D721Med (cell line): ENCODE measurements at places on chromosomes 4 and X.
A peak's percentile ranks its signal among the peaks of the same experiment; 100 is the strongest.

GRCh38 chrX:104712515-104712914 lies 146.5 kb downstream of the IL1RAPL2 start:
- no peak for DNase-seq

DNA sequence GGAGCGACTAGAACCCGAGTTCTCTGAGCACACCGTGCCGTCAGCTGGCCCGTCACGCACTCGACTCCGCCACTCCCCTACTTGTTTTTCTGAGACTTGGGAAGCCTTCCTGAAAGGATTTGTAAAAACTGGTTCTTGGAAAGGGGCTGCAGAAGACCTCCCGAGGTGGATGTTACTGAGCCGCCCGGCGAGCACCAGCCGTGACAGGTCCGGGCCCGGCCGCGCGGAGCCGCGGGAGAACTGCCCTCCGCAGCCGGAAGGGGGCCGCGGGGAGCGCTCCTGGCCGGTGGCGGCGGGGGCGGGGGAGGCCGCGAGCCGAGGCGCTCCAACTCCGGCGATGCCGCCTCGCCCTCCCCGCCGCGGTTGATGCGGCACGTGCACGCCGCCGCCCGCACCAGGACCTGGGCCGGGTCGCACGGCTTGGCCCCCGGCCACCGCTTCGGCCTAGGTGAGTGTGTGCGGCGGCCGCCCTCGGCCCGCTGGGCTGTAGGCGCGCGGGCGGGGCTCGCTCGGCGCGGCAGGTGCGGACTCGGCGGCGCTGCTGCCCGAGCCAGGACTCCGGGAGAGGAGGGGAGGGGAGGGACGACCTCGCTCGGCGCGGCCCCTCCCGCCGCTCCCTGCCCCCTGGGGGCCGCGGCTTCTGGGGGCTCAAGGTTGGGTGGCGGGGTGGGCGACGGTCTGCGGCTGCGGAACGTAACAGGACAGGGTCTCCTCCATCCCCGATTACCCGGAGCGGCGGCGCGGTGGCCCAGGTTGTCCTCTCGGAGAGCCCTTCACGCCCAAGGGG lies 1.7 kb downstream of the SPRY1 start:
- peak; percentile 25 for DNase-seq

GRCh38 chrX:43679778-43680177 lies 23.7 kb downstream of the MAOA start:
- no peak for DNase-seq

- no peak for DNase-seq
Observed at GRCh38 chrX:123817288-123817894, 42.5 kb upstream of the XIAP start.

DNA sequence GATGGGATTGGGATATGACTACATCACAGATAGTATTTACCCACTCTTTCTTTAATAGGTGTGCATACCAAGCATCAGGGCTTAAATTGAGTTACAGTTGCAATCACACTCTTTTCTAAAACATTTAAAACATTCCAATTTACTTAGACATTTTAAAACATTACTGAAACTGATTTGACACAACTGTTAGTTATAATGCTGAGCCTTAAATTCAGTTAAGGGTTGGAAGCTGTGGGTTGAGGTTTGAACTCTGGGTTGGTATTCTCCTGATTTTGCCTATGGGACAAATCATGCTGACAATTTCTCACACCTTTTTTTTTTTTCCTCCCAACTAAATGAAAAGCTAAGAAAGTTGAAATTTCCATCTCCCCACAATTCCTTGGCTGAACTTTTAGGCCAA lies 16.3 kb downstream of the SLIT2 start:
- no peak for DNase-seq

DNA sequence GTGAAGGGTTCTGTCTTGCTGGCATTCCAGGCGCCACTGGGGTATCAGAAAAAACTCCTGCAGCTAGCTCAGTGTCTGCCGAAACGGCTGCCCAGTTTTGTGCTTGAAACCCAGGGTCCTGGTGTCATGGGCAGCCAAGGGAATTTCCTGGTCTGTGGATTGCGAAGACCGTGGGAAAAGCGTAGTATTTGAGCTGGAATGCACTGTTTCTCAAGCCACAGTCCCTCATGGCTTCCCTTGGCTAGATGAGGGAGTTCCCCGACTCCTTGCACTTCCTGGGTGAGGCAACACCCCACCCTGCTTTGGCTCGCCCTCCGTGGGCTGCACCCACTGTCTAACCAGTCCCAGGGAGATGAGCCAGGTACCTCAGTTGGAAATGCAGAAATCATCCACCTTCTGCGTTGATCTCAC lies 40.1 kb downstream of the NOP14 start:
- no peak for DNase-seq

DNA sequence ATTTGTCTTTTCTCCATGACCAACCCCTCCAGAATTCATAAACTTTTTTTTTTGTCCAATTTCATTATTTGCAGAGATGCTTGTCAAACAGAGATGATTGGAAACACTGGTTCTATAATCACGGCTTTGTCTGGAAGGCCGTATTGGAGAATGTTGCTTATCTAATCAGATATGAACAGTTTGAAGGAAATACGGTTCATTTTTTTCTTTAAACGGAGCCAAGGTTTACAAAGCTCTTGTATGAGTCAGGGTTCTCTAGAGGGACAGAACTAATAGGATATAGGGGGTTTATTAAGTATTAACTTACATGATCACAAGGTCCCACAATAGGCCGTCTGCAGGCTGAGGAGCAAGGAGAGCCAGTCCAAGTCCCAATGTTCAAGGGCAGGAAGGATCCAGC lies 1415.8 kb downstream of the C4orf33 start:
- no peak for DNase-seq

- no peak for DNase-seq
Observed at GRCh38 chr4:189656641-189657040, 284.0 kb upstream of the FRG1 start.

DNA sequence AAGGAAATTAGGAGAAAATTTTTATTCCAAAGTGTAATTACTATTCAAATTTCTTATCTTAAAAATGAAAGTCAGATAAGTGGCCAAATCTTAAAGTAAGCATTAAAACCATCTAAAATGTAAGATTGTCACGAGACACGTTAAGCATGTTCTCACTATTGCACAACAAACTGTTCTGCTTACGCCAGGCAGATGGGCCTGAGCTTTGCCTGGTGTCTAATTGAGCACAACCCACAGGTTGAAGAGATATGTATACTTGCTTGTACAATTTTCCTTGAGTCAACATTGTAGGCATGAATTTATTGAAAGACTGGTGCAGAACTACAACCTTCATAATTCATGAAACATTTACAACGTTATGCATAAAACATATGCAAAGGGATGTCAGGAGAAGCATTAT lies 3.9 kb downstream of the RNF128 start:
- DNase-seq: no peak

DNA sequence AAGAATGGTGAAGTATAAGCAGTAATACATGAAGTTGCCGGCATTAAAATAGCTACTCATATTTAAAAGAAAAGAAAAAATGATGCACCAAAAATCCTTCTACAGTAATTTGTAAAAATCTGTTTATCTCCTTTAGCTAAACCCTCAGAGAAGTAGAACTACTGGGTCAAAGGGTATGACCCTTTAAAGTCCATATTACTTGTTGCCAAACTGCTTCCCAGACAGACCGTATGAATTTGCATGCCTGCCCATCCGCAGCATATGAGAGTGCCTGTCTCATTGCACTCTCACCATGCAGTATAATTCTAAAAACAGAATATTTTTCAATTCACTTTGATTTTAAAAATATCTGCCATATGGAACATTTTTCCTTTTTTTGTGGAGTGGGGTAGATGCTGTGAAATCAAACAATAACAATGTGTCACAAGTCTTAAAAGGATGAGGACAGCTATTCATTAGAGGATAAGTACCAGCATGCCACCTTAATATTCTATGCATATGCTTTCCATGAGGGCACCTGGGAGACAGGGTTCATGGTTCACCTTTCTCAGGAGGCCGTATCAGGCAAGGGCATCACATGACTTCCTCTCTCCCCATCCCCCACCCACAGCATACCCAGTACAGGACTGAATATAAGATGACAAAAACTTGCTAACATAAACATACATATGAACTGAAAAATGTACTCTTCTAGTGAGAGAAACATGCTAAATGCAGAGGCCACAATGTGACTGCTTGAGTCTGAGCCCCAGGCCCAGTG lies 17.8 kb downstream of the ZDHHC9 start:
- no peak for DNase-seq

DNA sequence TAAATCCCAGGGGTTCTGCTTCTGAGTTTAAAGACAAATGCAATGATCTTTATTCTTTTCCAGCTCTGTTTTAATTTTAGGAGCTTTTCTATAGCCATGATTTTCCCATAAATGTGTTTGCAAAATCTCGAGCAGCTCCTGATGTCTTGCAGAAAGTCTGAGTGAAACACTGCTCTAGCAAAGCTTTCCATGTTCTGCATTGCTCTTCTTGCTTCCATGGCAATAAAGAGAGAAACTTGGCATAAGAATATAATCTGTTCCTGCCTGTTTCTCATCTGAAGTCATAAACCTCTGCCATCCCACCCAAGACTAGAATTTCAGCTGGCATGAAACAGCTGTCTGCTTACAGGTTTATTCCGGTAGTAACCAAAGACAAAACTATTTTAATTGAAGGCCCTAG lies 254.5 kb downstream of the SPRY1 start:
- DNase-seq: no peak

DNA sequence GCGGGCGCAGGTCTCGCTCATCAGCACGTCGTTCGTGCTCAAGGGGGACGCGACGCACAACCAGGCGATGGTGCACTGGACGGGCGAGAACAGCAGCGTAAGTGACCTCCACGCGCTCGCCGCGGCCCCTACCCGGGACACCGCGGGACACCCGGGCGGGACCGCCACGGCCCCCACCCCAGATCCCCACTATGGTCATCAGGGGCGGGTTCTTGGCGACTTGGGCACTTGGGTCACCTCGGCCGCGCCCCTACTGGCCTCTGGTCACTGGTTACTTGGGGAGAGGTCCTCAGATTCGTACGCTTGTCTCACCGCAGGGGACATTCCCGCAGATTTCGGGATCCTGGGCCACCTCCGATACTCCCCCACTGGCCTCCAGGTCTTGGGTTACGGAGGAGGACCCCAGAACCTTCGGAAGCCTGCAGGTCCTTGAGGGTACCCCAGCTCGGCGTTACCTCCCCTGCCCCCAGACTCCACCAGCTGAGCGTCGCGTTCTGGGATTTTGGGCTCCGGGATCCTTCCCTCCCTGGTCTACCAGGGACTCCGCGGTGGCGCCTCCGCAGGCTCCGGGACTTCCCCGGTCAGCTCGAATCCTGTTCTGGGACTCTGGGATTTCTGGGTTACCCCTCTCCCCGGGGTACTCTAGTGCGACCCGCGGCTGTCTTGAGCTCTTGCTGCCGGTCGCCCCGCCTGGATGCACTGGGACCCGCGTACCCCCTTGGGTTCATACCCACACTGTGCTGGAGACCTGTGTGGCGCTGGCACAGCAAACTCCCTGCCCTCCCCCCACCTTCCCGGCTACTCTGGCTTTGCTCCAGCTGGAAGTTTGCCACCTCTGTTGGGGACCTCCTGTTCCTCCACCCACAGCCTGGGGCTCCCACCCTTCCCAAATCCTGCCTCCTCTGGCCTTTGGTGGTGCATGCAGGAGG lies 956 bp downstream of the SORCS2 start:
- peak; percentile 13 for DNase-seq

DNA sequence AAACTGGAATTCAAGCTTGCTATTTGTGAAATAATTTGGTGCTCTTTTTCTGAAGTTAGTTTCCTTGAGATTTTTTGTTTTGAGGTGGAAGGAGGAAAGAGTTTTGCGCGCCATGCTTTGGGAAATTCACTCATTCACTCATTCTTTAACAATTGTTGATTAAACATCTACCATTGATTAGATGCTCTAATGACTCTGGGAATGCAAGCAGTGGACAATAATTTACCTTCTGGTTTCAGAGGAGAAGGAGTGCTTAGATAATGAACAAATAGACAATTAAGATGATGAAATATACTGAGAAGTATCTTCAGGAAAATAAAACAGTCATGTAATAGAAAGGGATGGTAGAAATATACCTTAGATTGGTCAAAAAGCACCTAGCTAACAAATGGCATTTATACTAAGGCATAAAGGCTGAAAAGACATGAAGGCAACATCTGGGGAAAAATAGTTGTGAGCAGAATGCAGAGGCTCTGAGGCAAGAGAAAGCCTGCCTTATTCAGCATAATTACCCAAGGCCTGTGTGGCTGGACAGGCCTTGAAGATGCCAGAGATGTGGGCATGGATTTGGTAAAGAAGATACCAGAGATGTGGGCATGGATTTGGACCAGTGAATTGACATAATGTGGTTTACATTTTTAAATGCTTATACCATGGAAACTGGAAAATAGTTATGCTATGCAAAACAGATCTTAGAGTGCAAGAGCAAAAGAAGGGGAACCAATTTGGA lies 2.7 kb upstream of the COMMD8 start:
- DNase-seq: no peak

DNA sequence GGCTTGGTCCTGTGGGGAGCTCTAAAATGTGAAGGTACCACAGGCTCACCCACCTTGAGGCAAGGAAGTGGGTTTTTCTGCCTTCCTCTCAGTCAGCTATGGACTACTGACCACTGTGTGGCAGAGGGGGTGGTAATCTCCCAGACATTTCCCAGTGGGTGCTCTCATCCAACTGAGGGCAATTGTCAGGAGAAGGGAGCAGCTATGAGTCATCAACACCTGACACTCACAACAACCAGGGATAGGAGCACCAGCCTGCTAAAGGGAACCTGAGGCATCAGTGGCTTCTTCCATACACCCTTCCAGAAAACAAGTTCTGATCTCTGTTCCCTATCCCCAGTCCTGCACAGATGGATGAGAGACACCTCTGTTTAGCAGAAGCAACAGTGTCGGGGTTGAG lies 468.8 kb downstream of the BCOR start:
- DNase-seq: no peak

DNA sequence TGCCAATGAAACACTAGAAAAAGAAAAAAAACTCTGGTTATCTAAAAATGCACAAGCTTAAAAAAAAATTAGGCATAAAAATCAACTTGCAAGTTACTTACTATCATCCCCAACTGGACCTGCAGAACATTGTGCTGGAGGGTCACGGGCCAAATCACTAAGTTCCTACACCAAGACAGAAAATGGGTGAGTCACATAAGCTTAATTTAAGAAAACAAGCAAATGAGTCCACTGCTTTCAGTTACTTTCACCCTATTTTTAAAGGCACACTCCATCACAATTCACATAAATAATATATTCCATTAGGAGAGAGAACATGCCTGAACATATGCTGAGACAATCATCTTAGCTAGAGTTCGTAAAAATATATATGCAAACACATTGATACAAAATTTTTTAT lies 17.7 kb downstream of the UBE2D3 start:
- no peak for DNase-seq

- DNase-seq: no peak
Observed at GRCh38 chr4:74166818-74167217, 8.9 kb downstream of the MTHFD2L start.

GRCh38 chr4:168866635-168867034 lies 143.4 kb downstream of the CBR4 start:
- no peak for DNase-seq

GRCh38 chrX:140500441-140500840 lies 4.4 kb downstream of the SOX3 start:
- DNase-seq: no peak

DNA sequence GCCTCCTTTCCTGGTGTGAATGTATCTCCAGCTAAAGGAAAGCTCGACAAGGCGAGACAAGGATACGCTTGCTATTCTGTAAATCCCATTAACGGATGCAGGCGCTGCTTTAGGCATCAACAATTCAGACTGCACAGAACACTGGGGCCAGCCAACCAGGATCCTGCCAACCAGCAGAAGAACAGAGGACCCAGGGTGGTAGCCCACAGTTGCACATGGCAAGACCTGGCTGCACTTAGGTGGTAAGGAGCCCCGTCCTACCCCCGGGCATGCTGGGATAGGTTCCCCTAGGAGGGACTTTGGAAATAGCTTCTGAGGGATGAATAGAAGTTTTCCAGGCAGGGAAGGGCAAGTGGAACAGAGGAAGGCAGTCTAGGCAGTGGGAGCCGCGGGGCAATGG lies 20.7 kb downstream of the PSAPL1 start:
- DNase-seq: peak; percentile 0
